Astrocyte (in vitro differentiated cells and primary cell): ENCODE measurements at places on chromosomes 3 and 15. TPM values are rescaled to one million over a fixed set of nuclear protein-coding genes. Genes with fewer than 3 reads are reported as not detected.

The GHRL gene
- total RNA-seq = not detected in 2 replicates

The DYNC1LI1 gene
- 39.0 and 43.0 TPM in 2 replicates for total RNA-seq

The SEMA5B gene
- total RNA-seq = 1.0 and 2.1 TPM in 2 replicates

GRCh38 chr3:183116025-183116614 is 16.8 kb upstream of the MCCC1 start:
- no peak for DNase-seq

- no peak for DNase-seq
These were observed 378.6 kb upstream of the MCTP2 start for GRCh38 chr15:93852761-93853160.

DNA sequence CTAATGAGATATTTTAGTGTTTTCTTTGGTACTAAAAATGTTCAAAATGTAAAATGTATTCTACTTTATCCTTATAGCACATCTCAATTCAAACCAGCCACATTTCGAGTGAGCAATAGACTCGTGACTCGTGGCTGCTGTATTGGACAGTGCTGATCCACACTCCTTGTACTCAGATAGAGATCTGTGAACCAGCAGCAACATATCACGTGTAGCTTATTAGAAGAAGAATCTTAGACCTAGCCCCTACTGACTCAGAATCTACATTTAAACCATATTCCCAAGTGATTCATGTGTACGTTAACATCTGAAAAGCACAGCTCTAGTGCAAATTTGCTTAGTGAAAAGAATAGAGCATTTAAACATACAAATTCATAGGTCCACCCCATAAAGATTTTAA is 130.9 kb downstream of the IL1RAP start:
- peak; percentile 36 for DNase-seq

DNA sequence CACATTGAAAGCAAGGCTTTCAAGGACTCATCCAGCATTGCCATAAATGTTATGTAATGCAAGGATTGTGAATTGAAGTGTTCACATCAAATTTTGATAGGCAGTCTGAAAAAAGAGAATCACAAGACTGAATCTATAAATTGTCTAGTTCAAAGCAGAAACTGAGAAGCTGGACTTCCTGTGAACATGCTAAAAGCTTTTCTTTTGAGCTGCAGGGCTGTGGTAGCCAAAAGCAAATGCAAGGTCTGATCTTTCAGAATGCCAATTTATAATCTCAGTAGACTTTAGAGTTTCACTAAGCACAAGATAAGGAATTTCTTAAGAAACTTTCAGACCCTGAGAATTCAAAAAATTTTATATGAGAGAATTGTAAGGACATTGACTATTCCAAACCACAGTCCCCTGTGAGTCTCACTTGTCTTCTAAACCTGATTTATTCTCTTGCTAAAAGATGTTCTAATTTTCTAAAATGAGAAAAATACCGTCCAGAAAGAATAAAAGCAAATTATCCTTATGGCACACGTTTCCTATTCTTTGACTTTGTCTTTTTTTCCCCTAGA is 1700.3 kb downstream of the OTOL1 start:
- DNase-seq = no peak

GRCh38 chr3:114332342-114333179 is 38.7 kb downstream of the TIGIT start:
- DNase-seq = no peak

GRCh38 chr3:19688767-19689166 is 245.2 kb downstream of the EFHB start:
- no peak for DNase-seq

- DNase-seq = no peak
These were observed 34.6 kb upstream of the CDIN1 start for GRCh38 chr15:36544518-36545466.

DNA sequence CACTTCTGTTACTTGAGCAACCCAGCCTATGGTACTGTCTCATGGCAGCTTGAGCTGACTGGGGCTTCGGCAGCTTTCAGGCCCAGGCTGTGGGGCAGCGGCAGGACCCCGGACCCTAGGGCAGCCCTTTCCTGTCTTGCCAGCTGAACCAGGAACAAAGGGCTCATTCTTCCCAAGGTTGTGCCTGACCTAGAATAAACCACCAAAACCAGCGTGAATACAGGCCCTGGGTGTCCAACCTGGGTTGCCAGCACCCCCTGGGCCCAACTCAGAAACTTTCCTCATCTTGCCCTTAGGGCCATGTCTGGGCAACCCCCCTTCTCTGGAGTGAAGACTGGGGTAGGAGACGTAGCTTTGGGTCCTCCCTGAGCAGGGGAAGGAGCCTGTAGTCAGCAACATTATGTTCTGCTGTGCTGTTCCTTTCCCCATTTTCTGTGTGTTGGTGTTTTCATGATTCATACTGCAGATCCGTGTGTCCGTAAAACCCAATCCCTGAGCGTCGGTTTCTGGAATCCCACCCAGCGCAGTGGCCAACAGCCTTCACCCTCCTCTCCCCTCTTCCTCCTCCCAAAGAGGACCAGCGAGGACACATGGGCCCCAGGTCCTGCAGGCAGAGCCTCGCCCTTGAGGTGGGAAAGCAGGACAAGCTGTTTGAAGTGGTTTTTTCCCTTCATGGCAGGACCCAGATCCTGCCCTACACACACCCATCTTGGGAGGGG is 33.5 kb downstream of the TKT start:
- DNase-seq = no peak

GRCh38 chr3:187322291-187322690 is 30.8 kb upstream of the MASP1 start:
- no peak for DNase-seq

- no peak for DNase-seq
These were observed 3.7 kb downstream of the NME9 start for GRCh38 chr3:138325990-138326389.

GRCh38 chr3:170522201-170522600 is 63.7 kb downstream of the SLC7A14 start:
- DNase-seq = no peak

- no peak for DNase-seq
These were observed 8.8 kb downstream of the LINGO1 start for GRCh38 chr15:77623755-77624524.

DNA sequence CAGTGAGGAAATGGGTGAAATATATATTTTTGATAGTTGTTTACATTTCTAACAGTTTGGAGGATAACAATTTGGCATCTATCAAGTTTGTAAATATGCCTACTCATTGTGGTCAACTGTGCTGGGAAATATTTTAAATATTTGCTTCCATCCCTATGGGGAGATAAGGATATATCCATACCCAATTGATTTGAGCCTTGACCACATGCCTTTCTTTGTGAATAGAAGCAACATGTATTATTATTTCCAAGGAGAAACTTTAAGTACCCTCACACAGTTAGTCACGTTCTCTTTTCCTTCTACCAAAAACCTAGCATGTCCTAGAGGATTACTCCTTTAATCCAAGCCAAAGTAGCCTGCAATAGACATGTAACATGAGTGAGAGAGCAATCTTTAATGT is 245.4 kb upstream of the CBLB start:
- DNase-seq = peak; percentile 48
